ENCODE measurements at places on chromosomes 13 and 19.

DNA sequence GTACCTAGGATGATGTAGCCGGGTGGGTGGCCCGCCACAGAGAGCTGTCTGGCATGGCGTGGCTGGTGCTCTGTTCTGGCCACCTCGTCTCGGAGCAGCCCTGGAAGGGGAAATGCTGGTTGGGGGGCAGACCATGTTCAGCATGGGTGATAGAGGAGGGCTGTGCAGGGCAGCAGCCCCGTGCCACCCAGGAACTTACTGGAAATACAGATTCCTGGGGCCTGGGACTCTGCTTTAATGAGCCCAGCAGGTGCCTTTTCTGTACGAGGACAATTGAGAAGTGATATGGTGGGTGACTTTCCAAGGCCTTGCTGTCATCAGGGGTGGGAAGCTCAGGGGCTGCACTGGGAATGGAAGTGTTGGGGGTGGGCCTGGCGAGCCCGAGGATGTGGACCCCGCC is 24.7 kb downstream of the SMARCA4 start:
- DNase-seq, result no peak

DNA sequence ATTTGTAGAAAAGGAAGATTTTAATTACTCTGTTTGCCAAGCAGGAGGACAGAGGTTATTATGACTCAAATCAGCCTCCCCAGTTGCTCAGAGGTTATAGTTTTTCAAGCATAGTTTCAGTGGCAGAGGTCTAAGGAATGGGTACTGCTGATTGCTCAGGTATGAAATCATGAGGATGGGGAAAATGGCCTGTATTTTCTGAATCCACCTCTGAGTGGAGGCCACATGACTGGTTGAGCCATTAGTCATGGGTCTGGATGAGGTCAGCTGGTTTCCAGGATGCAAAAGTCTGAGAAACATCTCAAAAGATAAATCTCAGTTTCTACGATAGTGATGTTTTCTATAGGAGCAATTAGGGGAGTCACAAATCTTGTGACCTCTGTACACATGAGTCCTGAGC is 62.8 kb upstream of the CEACAM8 start:
- no peak for DNase-seq

- no peak for DNase-seq
These were observed 129.3 kb downstream of the PTPRS start for GRCh38 chr19:5211217-5211822.

DNA sequence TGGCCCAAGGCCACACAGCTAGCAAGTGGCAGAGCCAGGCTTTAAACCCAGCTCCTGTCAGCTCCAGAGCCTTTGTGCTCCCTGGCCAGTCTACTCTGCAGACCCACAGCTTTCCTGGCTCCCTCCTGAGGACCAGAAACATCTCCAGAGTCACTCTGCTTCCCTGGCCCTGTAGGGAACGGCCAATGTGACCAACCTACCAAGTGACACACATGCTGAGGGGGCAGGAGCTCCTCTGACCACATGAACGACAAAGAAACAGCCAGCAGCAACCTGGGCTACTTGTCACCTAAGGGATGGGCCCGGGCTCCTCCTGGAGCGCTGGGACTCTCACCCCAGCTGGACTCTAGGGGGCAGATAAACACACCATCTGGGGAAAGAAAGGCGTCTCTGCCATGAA is 19.3 kb downstream of the PEG3 start:
- no peak for DNase-seq

GRCh38 chr13:46359714-46360113 is 27.3 kb downstream of the RUBCNL start:
- DNase-seq, result peak; percentile 87

- DNase-seq, result no peak
These were observed 15.2 kb downstream of the PHLDB3 start for GRCh38 chr19:43489310-43489709.

All from GM03348 (cell line).